ENCODE measurements at places on chromosomes 6 and 20.

GRCh38 chr6:34771727-34772126, 14.4 kb downstream of the SNRPC start:
- DNase-seq: no peak

DNA sequence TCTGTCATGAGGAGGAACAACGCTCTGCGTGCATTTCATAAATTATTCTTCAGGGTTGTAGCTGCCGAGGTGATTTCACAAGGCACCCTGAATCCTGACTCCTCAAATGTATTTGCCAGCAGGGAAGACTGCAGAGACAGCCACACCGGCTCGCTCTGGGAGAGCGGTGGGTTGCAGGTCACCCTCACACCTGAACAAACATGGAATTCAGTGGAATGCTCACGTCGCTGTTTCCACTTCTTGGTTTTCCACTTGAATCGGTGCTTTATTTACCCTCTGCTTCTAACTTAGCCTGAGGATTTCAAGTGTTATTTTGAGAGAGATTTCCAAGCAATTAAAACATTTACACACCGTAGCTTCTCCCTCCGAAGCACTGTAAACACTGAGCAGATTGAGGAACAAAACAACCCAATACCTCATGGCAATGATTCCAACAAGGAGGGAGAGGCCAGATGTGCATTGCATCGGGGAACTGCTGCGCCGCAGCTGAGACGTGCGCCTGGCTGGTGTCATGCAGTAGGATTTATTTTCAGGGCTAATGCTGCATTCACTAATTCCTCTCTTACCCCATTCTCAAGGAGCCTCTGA, 59.5 kb upstream of the GGTLC1 start:
- no peak for DNase-seq

GRCh38 chr20:19945732-19946670, 71.2 kb upstream of the NAA20 start:
- no peak for DNase-seq

- DNase-seq: peak; percentile 34
These were observed 58.7 kb upstream of the SLC2A12 start for GRCh38 chr6:134111062-134111677.

- no peak for DNase-seq
These were observed 19.2 kb upstream of the KCNG1 start for GRCh38 chr20:51042064-51042463.

GRCh38 chr6:11430036-11430435, 107.5 kb upstream of the TMEM170B start:
- no peak for DNase-seq

DNA sequence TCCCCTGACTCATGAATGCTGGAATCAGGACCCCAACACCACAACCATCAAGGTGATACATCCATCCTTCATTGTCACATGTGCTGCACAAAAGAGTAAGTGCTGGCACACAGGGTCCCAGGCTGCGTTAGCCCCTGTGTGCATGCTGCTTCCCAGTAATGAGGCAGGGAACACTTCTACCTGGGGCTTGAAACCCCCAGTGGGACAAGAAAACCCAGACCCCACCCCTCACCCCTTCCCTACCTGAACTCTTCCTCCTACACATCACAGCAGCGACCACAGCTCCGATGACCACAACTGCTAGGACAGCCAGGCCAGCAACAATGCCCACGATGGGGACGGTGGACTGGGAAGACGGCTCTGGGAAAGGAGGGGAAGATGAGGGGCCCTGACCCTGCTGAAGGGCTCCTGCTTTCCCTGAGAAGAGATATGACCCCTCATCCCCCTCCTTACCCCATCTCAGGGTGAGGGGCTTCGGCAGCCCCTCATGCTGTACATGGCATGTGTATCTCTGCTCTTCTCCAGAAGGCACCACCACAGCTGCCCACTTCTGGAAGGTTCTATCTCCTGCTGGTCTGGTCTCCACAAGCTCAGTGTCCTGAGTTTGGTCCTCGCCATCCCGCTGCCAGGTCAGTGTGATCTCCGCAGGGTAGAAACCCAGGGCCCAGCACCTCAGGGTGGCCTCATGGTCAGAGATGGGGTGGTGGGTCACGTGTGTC, 2.0 kb downstream of the HLA-B start:
- DNase-seq: no peak

DNA sequence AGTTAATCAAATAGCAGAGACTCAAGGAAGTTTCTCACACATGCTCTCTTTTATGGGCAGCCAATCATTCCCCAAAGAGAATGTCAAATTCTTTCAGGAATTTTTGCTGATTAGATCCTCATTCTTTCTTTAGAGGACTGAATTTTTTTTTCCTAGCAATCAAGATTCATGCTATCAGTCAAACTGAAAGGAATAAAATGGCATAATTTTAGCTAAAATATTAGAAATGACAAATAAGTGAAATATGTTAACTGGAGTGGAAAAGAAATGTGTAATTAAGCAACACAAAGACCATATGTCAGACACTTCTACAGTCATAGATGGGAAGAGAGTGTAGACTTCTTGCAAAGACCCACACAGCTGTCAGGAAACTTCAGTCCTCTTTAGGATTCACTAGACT, 242.3 kb upstream of the RNF217 start:
- no peak for DNase-seq

- DNase-seq: no peak
These were observed 349.0 kb downstream of the PRL start for GRCh38 chr6:21947731-21948386.

GRCh38 chr20:24576447-24576846, 107.0 kb downstream of the SYNDIG1 start:
- DNase-seq: no peak

DNA sequence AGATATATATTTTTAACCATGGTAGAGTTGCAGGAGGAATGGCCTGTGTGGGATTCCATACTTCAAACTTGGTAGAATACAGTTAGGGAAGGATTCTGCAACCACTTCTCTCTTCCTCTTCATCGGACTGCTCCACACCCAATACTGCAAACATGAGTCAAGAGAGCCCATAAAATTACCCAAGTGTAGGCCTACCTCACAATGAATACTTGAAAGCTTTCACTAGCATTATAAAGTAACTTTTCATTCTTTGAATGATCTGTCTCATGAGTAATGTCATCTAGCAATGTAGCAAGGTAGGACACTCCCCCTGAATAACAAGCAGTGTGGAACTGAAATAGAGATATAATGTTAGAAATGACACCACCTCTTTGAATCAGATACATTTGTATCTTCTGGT, 79.4 kb downstream of the FOXC1 start:
- no peak for DNase-seq

DNA sequence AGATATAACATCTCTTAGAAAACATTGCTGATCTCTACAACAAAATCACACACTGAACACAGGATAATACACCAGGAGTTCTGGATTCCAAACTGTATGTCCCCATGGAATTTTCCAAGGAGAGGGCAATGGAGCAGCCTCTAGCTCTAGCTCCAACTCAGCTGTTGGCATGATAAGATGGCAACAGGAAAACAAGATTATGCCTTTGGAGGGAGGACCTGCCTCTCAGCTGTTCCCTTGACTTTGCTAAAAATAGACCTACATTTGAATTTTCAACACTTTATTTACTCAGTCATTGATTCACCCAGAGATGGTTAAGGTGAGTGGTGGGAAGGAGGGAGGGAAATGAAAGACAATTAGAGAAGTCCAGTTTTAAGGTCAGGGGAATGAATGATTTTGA, 246.7 kb downstream of the ALDH8A1 start:
- no peak for DNase-seq

GRCh38 chr6:147459780-147460179, 48.7 kb upstream of the SAMD5 start:
- no peak for DNase-seq

GRCh38 chr6:81759782-81760181, 7.3 kb upstream of the TENT5A start:
- no peak for DNase-seq

DNA sequence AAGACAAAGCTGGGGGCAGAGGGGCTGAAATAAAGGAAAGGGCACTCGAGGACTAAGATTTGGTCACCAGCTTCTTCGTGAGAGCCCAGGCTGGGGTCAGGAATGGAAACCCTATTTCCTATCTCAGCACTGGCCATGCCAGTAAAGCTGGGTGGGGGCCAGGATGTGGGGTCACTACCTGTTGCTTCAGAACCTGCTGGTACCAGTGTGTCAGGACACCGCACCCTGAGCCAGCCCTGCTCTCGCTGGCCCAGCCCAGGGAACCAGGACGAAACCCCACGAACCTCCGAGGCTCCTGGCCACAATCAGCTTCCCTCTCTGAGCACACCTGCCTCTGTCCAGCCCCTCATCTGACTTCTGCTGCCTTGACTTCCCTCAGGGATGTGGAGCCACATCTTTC, 2.1 kb downstream of the CDSN start:
- no peak for DNase-seq

GRCh38 chr6:47118611-47119010, 76.5 kb upstream of the ADGRF1 start:
- DNase-seq: no peak

DNA sequence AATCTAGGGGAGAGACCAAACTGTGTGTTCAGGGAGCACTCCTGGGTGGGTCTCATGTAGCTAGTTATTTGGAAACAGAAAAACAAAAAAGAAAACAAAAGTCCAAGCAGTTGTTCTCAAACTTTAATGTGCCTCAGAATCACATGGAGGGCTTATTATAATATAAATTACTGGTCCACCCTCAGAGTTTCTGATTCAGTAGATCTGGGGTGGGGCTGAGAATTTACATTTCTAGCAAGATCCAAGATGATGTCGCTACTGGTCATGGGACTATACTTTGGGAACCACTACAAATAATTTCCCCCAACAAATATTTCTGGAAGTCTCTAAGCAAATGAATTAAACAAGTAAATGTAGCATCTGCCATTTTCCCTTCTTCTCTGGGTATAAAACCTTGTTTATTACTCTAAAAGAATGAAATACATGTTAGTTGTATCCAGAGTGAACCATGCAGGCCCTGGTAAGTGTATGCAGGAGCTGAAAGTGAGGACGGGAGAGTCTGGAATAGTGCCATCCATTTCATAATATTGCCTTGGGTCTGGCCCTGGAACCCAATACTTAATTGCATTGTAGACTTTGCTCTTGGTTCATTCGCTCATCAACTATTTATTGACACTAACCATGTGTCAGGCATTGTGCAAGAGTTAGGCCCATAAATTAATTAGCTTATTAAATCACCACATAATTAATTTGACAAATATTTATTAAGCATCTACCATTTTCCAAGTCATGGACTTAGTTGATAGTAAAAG, 490.8 kb downstream of the EPM2A start:
- DNase-seq: no peak

DNA sequence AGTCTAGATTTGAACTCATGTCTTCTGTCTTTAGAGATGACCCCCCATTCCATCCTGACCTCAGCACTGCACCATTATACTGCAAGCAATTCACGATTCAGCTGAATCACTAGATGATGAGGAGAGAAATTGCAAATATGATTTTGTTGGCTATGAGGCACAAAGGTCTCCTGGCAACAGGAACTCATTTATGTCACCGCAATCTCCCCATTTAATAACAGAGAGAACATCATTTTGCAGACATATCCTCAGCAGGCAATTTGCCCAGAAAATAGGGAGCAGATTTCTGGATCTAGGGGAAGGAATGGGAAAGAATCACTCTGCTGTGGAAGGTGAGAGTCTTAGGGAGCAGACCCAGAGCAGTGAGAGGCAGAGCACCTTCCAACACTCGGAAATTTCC, 303.0 kb downstream of the PAX1 start:
- no peak for DNase-seq

DNA sequence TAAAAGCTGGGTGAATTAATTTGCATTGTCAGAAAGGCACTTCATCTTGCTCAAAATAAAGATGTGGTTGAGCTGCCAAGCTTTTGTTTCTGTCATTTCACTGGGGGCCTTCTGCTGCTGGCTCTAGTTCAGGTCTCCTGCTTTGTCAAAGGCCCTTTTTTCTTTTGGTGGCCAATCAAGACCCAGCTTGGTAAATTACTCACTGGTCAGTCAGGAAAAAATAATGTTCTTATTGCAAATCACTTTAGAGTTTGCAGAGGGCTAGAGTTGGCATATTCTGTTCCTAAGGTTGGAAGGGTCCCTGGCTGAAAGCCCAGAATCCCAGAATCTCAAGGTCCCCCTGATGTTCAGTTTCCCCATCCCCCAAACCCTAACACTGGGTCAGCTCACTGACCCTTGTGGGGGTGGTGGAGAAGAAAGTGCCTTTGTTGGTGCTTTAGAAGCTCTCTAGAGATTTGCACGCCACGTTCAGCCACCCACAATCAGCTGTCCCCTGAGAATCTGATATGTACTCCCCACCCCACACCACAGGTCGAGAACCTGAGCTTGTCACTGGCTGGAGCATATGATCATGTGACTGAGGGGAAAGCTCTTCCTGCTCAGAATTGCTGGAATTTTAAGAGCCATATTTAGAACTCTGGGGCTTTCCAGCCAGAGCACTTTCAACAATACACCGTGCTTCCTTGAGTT, 21.7 kb upstream of the BNIP5 start:
- no peak for DNase-seq

- no peak for DNase-seq
These were observed 55.9 kb upstream of the PSMF1 start for GRCh38 chr20:1062334-1063010.

DNA sequence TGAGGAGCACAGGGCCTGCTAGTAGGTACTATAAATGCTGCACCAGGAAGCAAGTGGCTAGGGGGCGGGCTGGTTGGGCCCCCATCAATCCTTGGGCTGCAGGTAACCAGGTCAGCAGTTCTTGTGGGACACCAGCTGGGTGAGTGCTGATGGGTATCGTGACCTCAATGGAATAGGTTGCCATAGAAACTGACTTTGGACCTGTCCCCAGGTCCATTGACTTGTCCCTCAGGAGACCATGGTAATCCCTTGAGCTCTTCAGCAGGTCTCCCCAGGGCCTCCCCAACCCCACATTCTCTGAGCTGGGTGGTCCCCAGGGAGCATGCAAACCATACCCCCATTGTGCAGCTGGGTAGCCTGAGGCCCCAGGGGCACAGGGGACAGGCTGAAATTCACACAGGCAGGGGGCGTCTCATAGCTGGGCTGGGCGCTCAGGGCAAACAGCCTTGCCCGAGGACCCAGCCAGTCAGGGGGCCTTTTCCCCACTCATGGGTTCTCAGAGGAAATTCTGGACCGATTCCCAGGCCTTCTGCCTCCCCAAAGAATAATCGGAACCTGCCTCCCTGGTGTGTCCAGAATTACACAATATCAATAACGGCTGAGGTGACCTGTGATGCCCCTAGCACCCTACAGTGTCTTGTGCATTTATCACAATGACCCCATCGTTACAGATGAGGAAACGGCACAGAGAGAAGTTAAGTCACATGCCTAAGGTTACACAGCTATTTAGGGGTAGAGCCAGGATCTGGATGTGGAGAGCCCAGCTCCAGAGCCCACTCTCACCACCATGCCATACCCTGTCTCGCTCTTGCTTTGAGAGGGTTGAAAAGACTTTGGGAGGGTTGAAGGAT, 35.9 kb downstream of the SRC start:
- no peak for DNase-seq

GRCh38 chr6:21022343-21023107, 488.3 kb downstream of the CDKAL1 start:
- no peak for DNase-seq
